ENCODE measurements at places on chromosomes 6 and 20.
A peak's percentile ranks its signal among the peaks of the same experiment; 100 is the strongest.

GRCh38 chr6:116208056-116208785, 45.7 kb downstream of the TSPYL4 start:
- no peak for DNase-seq

DNA sequence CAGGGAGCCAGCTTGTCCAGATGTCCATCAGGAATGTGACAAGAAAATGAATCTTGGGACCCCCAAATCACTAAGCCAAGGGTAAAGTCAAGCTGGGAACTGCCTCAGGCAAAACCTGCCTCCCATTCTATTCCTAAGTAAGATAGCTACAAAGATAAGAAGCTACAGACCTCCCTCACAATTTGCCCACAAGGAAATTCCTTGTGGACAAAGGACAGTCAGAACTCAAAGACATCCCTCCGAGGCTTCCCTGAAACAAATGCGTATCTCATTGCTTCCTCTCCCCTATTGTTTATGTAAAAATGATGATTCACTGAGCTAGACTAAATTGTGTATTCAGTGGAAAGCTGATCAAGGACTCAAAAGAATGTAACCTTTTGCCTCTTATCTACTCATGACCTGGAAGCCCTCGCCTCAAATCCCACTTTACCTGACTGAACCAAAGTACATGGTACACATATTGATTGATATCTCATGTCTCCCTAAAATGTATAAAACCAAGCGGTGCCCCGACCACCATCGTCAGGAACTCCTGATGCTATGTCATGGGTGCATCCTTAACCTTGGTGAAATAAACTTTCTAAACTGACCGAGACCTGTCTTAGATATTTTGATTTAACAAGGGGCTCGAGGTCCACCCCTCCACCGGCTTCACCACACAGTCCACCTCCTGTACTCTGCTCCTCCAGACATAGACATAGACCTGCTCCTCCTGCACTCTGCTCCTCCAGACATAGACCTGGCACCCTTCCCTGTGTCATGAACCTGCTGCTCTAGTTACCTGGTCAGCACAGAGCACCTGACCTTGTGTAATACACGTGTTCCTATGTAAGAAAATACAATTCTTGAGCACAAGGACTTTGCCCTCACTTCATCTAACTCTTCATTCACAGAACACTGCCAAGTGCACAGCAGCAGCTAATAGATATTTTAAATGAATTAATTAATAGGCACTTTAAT, 81.4 kb downstream of the WDR27 start:
- no peak for DNase-seq

- DNase-seq, result no peak
Observed at GRCh38 chr6:56043761-56044160, 168.4 kb upstream of the BMP5 start.

DNA sequence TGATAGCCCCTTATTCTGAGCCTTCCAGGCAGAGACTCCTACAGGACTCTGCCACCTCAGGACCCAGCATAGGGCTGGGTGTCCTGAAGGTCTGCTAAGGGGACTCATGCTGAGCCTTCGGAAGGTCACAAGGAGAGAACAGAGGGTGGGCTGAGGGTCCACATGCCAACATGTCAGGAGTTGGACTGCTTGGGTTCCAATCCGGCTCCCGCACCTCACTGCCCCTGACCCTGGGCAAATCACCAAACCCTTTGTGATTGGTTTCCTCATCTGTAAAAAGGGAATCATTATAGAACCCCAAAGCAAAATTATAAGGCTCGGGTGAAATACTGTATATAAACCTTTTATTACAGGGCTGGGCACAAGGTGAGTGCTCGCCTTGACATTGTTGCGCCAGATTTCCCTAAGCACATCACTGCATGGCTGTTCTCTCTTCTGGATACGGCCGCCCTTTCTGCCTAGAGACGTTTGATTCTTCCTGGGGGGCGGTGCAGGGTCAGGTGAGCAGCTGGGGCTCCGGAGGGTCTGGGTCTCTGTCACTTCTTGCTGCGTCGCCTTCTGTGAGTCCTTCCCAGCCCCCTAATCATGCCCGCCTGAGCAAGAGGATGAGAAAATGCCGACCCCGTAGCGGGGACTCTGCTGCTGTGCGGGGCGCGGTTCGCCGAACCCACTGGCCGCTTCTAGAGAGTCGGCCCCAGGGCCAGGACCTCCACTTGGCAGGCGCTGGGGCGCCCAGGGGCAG, 90.5 kb upstream of the EPB41L1 start:
- DNase-seq, result no peak

DNA sequence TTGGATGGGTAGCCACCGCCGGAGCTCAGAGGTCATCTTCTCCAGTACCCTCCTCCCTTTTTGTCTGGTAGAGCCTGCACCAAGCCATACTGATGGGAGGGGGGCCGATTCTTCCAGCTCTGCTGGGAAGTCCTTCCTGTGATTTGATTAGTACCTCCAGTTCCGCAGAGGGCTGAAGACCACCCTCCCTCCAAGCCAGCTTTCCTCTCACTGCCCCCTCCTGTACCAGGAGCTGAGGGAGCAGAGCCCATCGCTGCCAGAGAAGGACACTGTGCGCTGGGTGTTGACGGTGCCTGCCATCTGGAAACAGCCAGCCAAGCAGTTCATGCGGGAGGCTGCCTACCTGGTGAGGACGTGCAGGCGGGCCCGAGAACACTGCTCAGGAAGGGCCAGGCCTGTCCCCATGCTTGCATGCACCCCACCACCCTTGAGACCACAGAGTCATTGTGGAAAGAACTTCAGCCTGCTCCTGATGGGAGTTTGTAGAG, 13.2 kb downstream of the HSPA12B start:
- no peak for DNase-seq

- DNase-seq, result no peak
Observed at GRCh38 chr6:72048080-72048479, 161.7 kb downstream of the RIMS1 start.

DNA sequence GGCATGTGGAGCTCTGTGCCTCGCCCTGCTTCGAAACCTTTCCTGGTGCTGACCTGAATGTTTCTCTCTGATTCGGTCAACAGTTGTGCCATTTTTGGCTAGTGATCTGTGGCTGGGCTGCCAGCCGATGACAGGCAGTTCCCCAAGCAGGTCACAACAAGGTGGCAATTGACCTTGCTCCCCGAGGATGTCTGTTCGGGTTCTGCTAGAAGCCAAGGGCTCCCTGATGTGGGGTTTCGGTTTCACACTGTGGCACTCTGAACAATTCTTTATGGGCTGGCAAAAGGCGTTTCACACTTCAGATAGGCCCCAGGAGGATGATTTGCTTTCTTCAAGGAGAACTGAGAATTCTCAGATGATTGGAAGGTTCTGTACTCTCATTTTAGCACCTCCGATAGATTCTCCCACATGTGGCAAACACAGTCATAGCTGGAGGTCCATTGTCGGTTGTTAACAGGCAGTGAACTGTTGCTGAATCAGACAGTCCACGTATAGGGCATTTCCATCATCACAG, 135.6 kb downstream of the SLC24A3 start:
- no peak for DNase-seq

DNA sequence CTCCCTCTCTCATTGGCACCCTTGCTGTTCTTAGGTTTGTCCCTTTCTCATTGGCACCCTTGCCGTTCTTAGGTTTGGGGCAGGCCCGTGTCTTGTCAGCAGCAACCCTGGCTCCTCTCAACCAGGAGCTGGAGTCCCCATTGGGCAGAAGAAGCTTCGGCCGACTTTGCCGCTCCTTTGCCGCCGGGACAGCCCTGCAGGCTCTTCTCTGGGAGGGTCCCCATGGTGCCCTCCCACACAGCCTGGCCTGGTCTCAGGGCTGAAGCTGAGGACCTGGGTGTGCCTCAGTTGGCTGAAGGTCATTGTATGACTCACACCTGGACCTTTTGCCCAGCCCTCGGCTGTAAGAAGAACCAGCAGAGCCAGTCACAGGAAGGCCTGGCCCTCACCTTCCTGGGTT, 59.6 kb downstream of the PPP1R14C start:
- no peak for DNase-seq

DNA sequence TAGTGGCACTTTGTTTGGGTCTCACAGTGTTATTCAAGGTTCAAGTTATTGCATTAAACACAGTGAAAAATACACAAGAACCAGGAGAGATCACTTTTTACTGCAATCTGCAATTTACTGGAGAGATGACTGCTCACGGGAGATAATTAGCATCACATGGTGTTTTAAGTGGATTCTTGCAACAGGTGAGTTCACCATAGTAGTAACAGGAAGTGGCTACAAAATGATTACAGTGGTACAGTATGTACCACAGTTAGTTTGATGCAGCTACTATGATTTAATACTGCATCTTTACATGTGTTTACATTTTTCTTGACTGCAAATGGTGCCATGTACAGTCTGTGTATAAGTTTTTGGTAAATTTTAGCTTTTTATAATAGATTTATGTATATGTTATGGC, 96.5 kb upstream of the SCP2D1 start:
- DNase-seq, result no peak

- DNase-seq, result no peak
Observed at GRCh38 chr6:134299236-134299635, 18.7 kb downstream of the SGK1 start.

DNA sequence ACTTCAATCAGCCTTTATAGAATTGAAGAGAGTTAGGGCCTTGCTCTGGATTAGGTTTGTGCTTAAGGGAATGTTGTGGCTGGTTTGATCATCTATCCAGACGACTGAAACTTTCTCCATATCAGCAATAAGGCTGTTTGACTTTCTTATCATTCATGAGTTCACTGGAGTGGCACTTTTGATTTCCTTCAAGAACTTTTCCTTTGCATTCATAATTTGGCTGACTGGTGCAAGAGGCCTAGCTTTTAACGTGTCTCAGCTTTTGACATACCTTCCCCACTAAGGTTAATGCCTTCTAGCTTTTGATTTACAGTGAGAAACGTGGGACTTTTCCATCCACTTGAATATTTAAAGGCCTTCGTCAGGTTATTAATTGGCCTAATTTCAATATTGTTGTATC, 461.8 kb downstream of the CDKAL1 start:
- no peak for DNase-seq

DNA sequence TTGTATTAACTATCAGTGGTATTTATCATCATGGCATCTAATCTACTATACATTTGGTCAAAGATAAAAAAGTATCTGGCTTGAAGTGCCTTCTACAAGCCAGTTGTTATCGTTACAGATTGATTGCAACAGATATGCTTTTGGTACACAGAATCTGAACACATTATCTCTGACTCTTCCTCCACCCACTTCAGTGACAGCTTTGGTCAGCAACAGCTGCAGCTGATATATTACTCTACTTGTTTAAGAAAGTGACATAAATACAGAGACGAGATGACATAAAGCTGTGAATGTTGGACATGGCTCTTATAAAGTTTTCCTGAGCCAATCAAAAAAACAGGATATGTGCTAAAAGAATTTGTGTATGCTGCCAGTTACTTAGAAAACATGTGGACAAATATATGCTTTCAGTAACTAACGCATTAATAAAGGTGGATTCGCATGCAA, 77.6 kb downstream of the HIVEP2 start:
- DNase-seq, result no peak

GRCh38 chr20:34825530-34826362, at the start of gene NCOA6:
NCOA6 (minus strand) TSS chr20:34825651; CDS start chr20:34782355, 43,296 bp downstream.
- DNase-seq, result peak; percentile 88

GRCh38 chr6:112571488-112572270, 224.5 kb downstream of the RFPL4B start:
- DNase-seq, result no peak

DNA sequence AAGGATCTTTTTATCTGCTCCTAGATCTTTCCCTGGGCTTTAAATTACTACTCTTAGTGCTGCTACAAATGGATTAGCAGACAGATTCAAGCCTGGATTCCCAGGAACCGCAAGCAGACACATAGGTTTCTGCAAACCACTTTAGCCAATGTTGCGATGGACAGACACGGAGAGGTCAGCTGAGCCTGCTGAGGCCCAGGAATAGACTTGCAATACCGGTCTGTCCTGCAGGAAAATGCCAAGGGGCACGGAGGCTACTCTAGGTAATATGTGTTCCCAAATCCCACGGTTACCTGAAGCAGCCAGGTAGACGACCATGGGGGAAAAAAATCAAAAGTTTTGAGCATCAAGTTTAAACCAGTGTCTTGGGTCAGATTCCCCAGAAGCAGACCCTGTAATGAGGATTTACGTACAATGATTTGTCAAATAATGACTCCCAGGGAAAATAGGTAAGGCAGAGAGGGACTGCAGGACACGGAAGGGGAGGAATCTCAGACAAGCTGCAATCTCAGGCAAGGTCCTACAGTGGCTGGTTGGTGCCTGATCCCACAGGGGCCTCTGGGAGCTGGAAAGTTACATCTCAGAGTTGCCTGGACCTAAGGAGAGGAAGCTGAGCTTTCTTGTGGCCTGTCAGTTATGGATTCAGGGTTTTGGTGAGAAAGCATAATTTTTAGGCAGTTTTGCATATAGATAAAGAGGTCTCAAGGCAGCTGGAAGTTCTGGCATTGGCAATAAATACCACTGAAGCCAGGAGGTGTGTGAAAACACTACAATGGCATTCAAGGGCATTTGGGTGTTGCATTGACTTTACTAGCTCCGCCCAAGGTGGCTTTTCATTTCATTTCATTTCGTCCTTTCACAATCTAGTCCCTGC, 12.5 kb downstream of the OTOR start:
- no peak for DNase-seq

- no peak for DNase-seq
Observed at GRCh38 chr20:1368448-1369199, 24.2 kb downstream of the FKBP1A start.

GRCh38 chr6:50141100-50141499, 91.4 kb upstream of the DEFB112 start:
- no peak for DNase-seq

GRCh38 chr6:4320860-4321259, 185.5 kb upstream of the ECI2 start:
- DNase-seq, result no peak

GRCh38 chr6:154814063-154814462, 80.8 kb downstream of the SCAF8 start:
- DNase-seq, result no peak

DNA sequence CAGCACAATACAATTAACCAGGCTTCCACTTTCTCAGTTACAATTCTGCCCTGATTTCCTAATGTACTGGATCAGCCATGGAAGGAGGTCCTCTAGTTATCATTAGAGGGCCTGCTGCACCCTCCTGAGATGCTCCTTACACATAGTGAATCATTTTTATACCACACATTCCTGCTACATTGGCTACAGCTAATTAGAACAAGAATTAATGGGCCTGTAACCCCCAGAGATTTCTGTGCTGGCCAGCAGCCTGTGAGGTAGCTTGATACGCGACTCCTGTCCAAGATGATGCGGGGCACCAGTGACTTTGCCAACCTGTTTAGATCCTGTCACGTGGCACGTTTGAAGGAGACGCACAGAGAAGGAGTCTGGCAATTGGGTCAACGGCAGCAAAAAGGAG, 422.8 kb downstream of the EPM2A start:
- DNase-seq, result no peak

DNA sequence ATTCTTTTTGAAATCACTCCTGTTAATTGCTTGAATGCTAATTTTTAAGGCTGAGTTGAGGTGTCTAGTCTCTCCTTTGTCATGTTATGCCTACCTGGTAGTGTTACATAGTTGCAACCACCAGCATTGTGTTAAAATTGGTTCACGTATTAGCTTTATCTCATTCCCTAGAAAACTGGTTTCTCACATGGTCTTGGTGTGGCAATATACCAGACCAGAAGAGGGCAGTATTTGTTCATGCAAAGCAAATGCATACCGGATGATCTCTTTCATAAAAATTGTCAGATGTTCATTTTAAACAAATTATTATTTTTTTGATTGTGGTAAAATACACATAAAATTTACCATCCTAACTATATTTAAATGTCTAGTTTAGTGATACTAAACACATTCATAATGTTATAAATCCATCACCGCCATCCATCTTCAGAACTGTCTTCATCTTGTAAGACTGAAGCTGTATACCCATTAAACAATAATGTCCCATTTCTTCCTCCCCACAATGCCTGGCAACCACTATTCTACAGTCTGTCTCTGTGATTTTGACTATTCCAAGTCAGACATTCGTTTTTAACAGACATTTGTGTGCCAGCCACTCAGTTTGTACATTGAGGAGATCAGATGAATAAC, 92.8 kb downstream of the ATRN start:
- DNase-seq, result no peak

All from activated T-cell treated with anti-CD3 and anti-CD28 coated beads, Interleukin-2, amount 50 U/mL, for 1 hour (primary cell).